ENCODE measurements at places on chromosomes 4 and X. TPM values are rescaled to one million over a fixed set of nuclear protein-coding genes. Genes with fewer than 3 reads are reported as not detected.

The ZNF41 gene
- 3.5 TPM for polyA plus RNA-seq

The TBC1D8B gene
- polyA plus RNA-seq, result 4.0 TPM

The PCDH11X gene
- polyA plus RNA-seq, result not detected

The ELOVL6 gene
- polyA plus RNA-seq, result 13.8 TPM

The ZMYM3 gene
- 6.3 TPM for polyA plus RNA-seq

The GASK1B gene
- 25.1 TPM for polyA plus RNA-seq

The SLC7A11 gene
- 0.39 TPM for polyA plus RNA-seq

The EPHA5 gene
- 0.01 TPM for polyA plus RNA-seq

The OTC gene
- 1.0 TPM for polyA plus RNA-seq

The CHST7 gene
- 7.5 TPM for polyA plus RNA-seq

The PSAPL1 gene
- 0.22 TPM for polyA plus RNA-seq

The LUZP4 gene
- polyA plus RNA-seq, result not detected

The ITIH6 gene
- not detected for polyA plus RNA-seq

The TMPRSS11D gene
- polyA plus RNA-seq, result not detected

The MAGEA1 gene
- not detected for polyA plus RNA-seq

The ENPEP gene
- 17.8 TPM for polyA plus RNA-seq

The CYP4V2 gene
- 14.0 TPM for polyA plus RNA-seq

The TMPRSS11F gene
- not detected for polyA plus RNA-seq

The BMPR1B gene
- 0.34 TPM for polyA plus RNA-seq

The P2RY10 gene
- 0.20 TPM for polyA plus RNA-seq

The TSPAN6 gene
- 24.3 TPM for polyA plus RNA-seq

The SPIN2A gene
- 0.48 TPM for polyA plus RNA-seq

The BLTP1 gene
- 15.0 TPM for polyA plus RNA-seq

The PAGE4 gene
- polyA plus RNA-seq, result not detected

The ZNF732 gene
- 0.06 TPM for polyA plus RNA-seq

The AFM gene
- not detected for polyA plus RNA-seq

The TREX2 gene
- polyA plus RNA-seq, result 0.56 TPM

The TCP11X2 gene
- polyA plus RNA-seq, result not detected

The PIR gene
- polyA plus RNA-seq, result 2.3 TPM

The SH2D1A gene
- 0.49 TPM for polyA plus RNA-seq

The TMSB15B gene
- polyA plus RNA-seq, result 3.4 TPM

The ADRA2C gene
- 2.3 TPM for polyA plus RNA-seq

The S100G gene
- polyA plus RNA-seq, result not detected

The HDAC8 gene
- polyA plus RNA-seq, result 14.9 TPM

The UXT gene
- polyA plus RNA-seq, result 149 TPM

The PALLD gene
- polyA plus RNA-seq, result 22.7 TPM

The CDX4 gene
- polyA plus RNA-seq, result not detected

The WDR17 gene
- 0.59 TPM for polyA plus RNA-seq

The SLITRK4 gene
- 0.15 TPM for polyA plus RNA-seq

The TRIM61 gene
- 2.0 TPM for polyA plus RNA-seq

The SPACA5 gene
- polyA plus RNA-seq, result not detected

The EDNRA gene
- polyA plus RNA-seq, result 0.53 TPM

The CSAG1 gene
- polyA plus RNA-seq, result not detected

Data from adipose tissue (tissue), 3 donors.